Transverse colon (tissue), 4 donors: ENCODE measurements at places on chromosomes 16 and 17.

DNA sequence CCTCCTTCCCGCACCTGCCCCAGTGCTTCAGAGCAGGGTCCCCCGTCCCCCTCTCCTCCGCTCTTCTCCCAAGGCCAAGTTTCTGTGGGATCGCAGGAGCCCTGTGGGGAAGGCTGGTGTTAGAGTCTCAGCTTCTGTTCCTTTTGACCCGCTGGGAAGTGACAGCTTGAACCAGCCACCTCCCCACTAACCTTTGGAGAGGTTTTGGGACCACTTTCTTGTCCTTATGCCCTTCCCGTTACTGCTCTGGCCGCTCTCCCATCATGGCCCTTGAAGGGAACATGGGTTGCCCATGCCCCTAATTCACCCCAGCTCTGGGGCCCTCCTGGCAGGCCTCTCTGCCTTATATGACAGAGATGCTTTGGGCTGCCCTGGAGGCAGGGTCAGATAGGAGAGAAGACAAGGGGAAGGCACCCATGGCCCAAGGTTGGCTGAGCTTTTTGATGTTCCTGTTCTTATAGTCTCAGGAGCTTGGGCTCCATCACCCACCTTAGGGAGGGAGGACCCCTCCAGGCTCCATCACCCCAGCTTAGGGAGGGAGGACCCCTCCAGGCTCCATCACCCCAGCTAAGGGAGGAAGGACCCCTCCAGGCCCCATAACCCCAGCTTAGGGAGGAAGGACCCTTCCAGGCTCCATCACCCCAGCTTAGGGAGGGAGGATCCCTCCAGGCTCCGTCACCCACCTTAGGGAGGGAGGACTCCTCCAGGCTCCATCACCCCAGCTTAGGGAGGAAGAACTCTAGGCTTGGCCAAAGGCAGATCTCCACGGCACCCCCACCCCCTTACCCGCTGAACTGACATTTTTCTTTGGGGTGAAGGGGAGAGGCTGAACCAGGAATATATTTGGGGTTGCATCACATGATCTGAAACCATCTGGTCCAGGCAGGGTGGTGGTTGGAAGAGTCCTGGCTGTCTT lies 45.0 kb downstream of the NT5M start:
- DNase-seq: no peak

DNA sequence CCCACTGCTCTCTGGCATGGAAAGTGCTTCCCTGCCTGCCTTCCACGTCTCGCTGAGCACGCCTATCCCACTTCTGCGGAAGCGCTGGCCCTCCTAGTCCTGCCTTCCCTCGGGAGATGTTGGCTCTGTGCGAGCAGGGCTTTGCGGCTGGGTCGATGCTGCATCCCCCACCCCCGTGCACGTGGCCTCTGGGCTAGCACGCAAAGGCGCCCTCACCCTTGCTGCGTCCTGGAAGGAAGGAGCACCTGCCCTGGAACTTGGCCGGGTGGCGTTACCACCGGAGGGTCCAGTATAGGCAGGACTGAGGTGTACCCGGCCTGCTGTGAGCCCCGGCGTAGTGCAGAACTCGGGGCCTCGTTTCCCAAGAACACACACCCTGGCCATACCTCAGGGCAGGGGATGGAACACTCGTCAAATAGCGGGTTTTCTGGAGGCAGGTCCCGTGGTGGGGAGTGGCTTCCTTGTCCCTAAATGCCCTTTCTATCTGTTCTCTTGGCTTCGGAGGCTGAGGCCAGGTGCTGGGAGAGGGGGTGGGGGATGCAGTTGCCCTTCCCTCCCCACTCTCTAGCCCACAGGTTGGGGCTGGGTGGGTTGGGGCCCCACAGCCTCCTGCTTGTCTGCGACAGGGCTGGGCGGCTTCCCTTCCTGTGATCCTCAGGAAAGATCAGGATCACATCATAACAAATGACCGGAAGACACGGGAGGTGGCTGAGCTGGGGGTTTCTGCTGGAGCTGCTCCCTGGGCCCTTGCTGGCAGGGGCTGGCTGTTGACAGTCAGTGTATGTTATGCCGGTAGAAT lies 17.4 kb downstream of the BAIAP2 start:
- DNase-seq: no peak

DNA sequence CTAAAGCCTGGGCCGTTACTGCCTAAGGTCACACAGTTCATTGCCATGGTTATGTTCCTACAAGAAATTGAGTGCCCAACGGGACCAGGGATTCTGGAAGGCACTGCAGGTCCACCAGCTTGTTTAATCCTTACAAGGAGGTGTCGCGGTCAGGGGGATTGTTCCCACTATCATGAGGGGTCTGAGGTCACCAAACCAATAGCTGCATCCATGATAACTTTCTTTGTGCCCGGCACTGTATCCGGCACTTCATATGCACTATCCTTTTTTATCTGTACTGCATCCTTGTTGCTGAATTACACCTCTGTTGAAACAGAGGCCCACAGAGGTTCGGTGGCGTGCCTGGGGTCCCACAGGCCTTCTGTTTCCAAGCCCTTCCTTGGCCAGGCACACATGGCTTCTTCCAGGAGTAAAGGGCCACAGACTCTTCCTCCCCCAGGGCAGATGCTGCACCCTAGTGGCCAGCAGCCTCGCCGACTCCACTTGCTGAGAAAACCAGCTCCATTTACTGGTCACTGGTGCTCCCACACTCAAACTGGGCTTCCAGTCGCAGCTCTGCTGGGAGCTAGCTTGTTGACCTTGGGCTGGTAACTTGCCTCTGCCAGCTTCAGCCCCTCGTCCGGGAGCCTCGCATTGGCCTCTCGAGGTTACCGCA lies 82.0 kb upstream of the PLCG2 start:
- peak; percentile 68 for DNase-seq

DNA sequence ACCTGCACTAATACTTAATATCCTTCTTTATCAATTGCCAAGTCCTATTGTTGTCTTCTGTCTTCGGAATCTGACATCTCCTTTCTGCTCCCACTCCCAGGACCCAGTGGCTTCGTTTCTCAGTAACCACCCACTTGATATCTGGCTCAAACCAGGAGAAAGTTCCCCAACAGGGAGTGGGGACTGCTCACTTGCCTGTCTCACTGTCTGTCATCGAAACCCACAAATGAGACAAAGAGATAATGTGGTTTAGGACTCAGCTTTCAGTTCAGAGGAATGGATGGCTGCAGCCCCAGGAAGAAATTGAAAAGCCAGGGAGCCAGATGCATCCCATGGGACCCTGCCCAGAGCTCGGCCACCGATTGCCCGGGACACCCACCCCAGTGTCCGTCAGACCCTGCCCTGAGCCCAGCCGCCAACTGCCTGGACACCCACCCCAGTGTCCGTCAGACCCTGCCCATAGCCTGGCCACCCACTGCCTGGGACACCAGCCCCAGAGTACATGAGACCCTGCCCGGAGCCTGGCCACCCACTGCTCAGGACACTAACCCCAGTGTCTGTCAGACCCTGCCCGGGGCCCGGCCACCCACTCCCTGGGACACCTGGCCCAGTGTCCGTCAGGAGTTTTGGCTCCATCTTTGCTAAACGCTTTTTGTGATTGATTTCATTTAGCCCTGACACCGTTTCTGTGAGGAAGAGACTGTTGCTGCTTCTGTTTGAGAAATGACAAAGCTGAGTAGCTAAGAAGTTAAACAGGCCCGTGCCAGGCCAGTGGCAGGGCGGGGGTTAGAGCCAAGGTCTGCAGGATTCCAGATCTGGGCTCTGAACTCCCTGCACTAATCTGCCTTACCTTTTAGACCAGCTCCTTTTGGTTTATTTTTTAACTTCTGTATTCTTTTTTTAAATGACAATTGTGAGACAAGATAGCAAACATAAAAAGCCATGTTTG lies 251.4 kb downstream of the PHKB start:
- DNase-seq: no peak

DNA sequence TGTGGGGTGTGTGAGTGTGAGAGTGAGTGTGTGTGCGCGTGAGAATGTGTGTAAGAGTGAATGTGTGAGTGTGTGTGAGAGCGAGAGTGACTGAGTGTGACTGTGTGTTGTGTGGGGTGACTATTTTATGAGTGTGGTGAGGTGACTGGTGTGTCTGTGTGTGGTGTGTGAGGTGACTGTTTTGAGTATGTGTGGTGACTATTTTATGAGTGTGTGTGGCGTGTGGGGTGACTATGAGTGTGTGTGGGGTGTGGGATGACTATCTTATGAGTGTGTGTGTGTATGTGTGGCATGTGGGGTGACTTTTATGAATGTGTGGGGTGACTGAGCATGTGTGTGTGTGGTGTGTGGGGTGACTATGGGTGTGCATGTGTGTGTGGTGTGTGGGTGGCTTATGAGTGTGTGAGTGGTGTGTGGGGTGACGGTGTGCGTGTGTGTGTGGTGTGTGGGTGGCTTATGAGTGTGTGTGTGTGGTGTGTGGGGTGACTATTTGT lies 152.9 kb upstream of the PLCG2 start:
- DNase-seq: no peak

GRCh38 chr17:62649570-62649969 lies 22.1 kb downstream of the MRC2 start:
- no peak for DNase-seq

DNA sequence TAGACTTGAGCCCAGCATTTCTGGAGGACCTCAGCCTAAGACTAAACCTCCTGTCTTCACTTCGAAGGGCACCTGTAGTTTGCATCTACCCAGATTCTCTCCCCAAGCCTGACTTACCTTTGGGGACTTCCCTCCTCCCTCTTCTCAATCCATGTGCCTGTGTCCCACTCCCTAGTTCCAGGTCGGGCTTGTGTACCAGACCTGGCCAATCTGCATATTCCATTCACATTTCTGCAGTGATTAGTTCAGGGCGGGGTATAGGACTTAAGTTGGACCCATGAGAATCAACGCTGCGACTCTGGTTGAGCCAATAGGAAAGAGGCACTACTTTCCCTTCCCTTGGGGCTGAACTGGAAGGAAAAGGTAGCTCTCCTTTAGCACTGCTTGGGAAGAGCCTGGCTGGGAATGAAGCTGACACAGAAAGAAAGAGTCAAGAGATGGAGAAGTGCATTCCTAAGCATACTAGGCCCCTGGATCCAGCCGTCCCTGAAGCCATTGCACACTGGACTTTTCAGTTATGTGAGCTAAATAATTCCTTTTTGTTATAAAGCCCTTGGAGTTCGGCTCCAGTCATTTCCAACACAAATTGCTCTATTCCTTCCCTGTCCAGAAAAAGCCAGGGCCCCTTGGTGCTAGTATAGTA lies 2.5 kb downstream of the TRADD start:
- DNase-seq: no peak

DNA sequence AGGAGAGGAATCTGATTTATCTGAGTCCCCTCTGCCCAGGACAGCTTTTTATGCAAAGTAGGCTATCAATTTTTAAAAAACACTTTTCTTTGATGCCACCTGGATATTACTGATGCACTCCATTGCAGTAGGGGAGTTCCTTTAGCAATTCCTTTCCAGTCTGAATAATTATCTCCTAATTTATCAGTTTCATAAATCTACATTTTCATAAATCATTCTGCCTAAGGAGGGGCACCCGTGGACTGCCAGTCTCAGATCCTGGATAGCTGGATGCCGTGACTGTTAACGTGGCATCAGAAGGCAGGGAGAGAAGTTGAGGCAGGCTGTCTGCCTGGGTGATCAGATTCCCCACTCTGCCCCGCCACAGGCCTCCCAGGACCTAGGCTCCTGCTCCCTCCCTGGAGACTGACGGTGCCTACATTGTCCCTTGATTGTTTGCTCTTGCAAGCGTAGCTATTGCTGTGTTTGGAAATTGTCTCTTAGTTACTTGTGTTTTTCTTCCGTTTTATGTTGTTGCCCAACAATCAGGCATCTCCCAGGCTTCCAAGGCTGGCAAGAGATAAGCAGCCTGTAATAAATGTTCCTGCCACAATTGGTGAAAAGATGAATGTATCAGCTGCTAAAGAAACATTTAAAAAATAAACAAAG lies 75.2 kb downstream of the KATNIP start:
- peak; percentile 45 for DNase-seq
